ENCODE measurements at places on chromosomes 4 and X.

GRCh38 chrX:10098270-10098713 lies 58.5 kb upstream of the CLCN4 start:
- no peak for DNase-seq

- no peak for DNase-seq
Observed at GRCh38 chr4:98518559-98519267, 139.7 kb downstream of the TSPAN5 start.

- DNase-seq = no peak
Observed at GRCh38 chrX:71210816-71211215, 12.2 kb upstream of the GJB1 start.

DNA sequence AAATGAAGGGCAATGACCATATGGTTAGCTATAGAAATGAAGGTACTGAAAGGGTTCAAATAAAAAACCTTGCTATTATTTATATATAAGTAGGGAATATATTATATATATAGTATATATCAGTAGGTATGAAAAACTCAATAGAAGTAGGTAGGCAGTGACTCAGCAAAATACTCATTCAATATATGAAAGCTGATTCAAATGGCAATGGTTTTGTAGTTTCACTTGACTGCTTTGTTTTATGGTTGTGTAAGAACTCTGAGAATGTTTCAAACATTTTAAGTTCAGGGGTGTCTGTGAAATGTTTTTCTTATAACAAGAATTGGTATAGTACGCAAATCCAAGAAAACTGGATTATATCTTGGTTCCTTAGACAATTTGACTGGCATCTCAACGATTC lies 4.1 kb downstream of the ZNF280C start:
- no peak for DNase-seq

DNA sequence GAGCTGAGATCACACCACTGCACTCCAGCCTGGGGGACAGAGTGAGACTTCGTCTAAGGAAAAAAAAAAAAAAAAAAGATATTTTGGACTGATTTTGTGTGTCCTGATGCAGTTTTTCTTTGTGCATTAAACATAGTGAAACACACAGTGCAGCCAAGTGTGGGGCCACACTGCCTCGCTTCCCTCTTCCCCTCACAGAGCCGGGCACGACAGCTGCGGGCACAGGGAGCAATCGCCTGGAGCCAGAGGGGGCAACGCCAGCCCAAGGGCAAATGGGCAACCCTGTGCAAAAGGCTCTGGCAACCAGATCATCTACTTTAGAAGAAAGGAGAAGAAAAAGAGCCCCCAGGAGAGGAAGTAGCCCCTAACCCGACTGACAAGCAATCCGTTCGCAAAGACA lies 13.5 kb upstream of the CCNQ start:
- no peak for DNase-seq

DNA sequence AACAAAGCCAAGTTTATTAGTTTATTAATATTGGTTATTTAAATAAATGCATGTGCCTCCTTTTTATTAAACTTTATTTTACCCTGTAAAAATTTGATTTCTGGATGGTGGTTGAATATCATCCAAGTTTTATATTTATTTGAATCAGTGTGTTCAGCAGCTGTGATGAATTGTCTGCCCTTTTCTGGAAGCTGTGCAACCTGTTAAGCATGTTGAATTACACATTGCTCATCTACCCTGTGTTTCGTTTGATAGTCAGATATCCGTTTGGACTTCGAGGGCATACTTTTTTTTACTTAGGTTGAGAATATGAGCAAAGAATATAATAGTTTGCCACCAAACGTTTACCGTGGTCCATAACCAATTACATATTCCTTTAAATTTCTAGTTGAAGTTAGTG lies 95.8 kb upstream of the TENM3 start:
- DNase-seq = no peak

DNA sequence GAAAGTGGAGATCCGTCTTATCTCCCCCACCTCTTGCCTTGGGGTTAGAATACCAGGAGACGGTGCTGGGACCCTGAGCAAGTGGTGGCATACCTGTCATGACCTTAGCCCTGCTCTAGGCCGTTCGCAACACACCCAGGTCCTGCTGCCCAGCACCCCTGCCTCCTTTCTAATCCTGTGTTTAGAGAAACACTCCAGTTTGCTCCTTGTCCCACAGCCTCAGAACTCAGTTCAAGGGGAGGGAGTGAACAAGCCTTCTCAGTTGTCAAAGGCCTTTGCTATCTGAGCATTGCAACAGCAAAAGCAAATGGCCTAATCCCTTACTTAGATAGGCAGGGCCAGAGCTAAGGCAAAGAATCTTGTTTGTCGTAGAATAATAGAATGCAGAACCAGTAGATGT lies 67.9 kb downstream of the CHRNA9 start:
- DNase-seq = no peak

- DNase-seq = no peak
Observed at GRCh38 chr4:112026058-112026457, 119.2 kb upstream of the FAM241A start.
